A673 (cell line): ENCODE measurements at places on chromosomes 5 and 9. TPM values are rescaled to one million over a fixed set of nuclear protein-coding genes. Genes with fewer than 3 reads are reported as not detected.

GRCh38 chr5:93964421-93964820 is 223.0 kb upstream of the POU5F2 start:
- H3K4me3 ChIP-seq = no peak overlapping the region
- H3K27me3 ChIP-seq = no peaks in the 10 kb centered on the region
- H3K27ac ChIP-seq = no peak overlapping the region
- peaks cover 7% of the 10 kb centered on the region for H3K4me1 ChIP-seq
- DNase-seq = no peak

DNA sequence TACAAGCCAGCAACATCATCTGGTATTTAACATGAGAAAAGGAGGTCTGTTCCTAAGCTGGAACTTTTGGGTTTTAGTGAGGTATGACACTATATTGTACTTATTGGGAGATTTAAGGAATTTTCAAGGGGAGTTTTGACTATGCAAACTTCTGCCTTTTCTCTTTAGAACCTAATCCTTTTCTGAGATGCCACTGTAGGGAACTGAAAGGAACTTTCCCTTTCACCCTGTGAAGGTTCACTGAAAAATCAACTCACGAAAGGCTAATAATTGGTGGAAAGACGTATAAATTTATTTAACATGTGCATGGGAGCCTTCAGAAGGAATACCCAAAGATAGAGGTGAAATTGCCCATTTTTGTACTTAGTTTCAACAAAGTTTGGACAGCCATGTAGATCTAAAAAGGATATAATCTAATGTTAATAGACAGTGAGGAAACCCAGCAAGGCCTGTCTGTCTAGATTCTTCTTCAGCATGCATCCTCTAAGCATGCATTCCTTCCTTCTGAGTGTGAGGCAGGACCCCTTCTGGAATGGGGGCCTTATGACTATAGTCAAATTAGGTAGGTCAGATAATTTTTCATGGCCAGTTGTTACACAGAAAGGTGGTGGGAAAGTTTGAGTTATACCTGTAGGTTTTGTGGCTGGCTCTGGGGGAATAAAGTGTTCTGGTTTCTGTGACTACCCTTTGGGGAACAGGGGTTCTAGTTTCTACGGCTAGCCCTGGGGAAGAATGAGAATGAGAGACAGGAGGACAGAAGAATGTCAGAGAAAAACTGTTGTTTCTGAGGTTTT is 200.3 kb downstream of the C9orf152 start:
- H3K4me1 ChIP-seq = no peaks in the 10 kb centered on the region
- no peaks in the 10 kb centered on the region for H3K27me3 ChIP-seq
- H3K4me3 ChIP-seq = no peak overlapping the region
- no peaks in the 10 kb centered on the region for H3K36me3 ChIP-seq

DNA sequence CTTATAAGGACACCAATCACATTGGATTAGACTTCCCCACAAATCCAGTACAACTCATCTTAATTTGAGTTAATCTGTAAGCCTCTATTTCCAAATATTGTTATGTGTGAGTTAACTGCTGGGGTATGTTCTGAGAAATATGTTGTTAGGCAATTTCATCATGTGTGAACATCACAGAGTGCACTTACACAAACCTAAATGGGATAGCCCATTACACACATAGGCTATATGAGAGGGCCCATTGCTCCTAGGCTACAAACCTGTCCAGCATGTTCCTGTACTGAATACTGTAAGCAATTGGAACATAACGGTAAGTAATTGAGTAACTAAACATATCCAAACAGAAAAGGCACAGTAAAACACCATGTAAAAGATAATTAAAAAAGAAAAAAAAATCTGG is 19.1 kb upstream of the ARSI start:
- no peaks in the 10 kb centered on the region for H3K36me3 ChIP-seq
- H3K27me3 ChIP-seq = no peaks in the 10 kb centered on the region
- no peaks in the 10 kb centered on the region for H3K4me1 ChIP-seq
- no peak overlapping the region for H3K4me3 ChIP-seq
- H3K27ac ChIP-seq = no peak overlapping the region

- no peak overlapping the region for H3K27ac ChIP-seq
- H3K36me3 ChIP-seq = no peaks in the 10 kb centered on the region
These were observed 19.0 kb upstream of the LHFPL2 start for GRCh38 chr5:78667461-78668103.

DNA sequence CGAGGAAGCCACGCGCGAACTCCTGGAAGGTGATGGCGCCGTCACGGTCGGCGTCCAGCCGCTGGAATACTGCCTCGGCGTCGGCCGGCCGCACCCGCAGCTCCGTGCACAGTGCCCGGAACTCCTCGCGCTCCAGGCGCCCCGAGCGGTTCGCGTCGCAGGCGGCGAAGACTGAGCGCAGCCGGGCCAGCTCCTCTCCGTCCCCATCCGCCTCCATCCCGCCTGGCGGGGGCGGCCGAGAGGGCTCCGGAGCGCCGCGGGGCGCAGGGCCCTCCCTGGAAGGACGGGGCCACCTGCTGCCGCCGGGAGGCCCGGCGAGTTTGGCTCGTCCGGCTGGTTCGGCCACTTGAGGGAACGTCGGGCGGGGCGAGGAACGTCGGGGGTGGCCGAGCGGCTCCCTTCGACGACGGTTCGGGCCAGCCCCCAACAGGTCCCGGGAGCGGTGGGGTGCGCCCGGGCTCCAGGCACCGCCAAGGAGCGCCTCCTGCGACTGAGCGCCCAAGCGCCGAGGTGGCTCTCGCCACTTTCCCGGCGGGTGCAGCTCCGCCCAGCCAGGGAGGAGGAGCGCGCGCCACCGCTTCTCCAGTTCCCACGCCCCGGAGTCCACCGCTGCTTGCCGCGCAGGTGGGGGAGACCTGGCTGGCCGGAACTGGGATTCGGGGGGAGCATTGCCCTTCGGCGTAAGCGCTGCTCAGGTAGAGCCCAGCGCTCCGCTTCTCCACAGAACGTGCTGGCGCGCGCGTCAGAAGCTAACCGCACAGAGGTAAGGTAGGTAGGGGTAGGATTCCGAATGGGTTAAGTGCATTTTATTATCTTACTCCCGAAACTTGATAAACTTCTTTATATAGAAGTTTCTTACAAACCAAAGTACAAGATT is at the start of gene RASEF:
TSS of gene RASEF (minus strand) at position 492 of the 877 bp plus-strand sequence. CDS start at position 217, 275 bp downstream.
- H3K4me1 ChIP-seq = peaks cover 10% of the 10 kb centered on the region
- peaks cover 74% of the 10 kb centered on the region for H3K27me3 ChIP-seq
- DNase-seq = peak; percentile 6
- peak within 1 kb of the TSS; percentile 19 for H3K4me3 ChIP-seq
- no peak within 1 kb of the TSS for H3K27ac ChIP-seq
- no peaks in the 10 kb centered on the region for H3K36me3 ChIP-seq

DNA sequence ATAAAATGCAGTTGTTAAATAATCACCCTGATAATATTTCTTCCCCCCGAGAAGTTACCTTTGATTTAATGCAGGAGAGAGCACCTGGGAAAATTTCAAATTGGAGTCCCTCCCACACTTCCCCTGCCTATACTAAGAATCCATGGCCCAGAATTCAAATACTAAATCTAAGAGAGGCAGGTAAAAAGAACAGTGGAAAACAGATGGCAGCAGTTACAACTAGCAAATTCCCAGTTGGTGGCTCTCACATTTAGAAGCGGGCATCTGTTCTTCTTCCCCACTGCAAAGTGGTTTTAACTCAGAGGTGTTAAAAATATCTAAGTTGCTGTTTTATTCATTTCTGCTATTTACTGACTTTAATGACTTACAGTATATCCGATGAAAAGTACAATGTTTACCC is 210.4 kb upstream of the ELAVL2 start:
- no peaks in the 10 kb centered on the region for H3K27me3 ChIP-seq
- H3K4me3 ChIP-seq = no peak overlapping the region
- DNase-seq = no peak

- no peaks in the 10 kb centered on the region for H3K36me3 ChIP-seq
- no peaks in the 10 kb centered on the region for H3K4me1 ChIP-seq
- DNase-seq = no peak
- H3K4me3 ChIP-seq = no peak overlapping the region
These were observed 184.6 kb downstream of the AP3B1 start for GRCh38 chr5:78109891-78110324.

DNA sequence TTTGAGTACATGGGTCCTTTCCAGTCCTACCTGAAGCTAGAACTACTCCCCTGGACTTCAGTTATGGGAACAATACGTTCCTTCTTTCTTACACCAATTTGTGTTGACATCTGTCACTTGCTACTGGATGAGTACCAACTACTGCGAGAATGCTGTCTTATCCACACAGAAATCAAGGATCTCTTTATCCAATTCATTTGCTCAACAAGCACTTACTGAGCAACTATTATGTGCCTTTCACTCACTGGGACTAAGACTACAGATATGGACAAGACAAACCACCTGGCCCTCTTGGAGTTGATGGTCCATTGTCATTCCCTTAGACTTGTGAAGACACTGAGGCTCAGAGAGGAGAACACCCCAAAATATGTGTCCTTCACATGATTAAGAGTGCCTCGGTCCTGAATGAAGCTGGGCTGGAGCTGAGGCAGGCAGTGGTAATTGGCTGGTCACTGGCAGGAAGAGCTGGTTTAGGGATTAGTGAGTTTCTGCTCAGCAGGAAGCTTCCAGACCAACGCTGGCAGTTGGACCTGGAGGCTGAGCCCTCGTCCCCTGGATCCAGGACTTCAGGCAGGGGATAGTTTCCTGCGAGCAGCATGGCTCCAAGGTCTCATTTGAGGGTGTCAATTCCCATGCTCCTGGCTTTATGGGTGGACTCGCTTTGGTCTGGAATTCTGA is 8.4 kb upstream of the ARSI start:
- no peaks in the 10 kb centered on the region for H3K27me3 ChIP-seq
- H3K4me3 ChIP-seq = no peak overlapping the region
- no peak overlapping the region for H3K27ac ChIP-seq
- H3K4me1 ChIP-seq = no peaks in the 10 kb centered on the region

DNA sequence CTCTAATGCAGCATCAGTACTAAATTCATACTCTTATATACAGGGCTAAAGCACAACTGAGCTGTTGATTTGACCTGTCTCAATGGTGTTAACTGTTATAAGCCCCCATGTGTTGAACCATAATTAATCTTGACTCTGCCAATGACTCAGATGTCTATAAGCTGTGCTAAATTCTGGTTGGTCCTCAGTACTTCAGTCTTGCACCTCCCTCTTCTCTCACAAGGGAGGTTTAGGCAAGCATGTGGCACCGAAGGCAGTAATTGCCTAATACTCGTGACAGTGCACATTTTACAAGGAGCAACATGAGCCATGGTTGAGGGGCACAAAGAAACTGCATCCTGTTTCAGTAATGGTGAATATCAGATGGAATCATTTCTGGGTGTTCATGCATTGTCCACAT is 255.9 kb downstream of the TRPM3 start:
- no peak overlapping the region for H3K4me3 ChIP-seq
- no peaks in the 10 kb centered on the region for H3K36me3 ChIP-seq
- peak; percentile 1 for DNase-seq
- no peaks in the 10 kb centered on the region for H3K27me3 ChIP-seq
- H3K4me1 ChIP-seq = no peaks in the 10 kb centered on the region

GRCh38 chr5:161256957-161257356 is 289.6 kb downstream of the GABRB2 start:
- no peaks in the 10 kb centered on the region for H3K4me1 ChIP-seq
- no peak for DNase-seq
- H3K4me3 ChIP-seq = no peak overlapping the region
- H3K36me3 ChIP-seq = no peaks in the 10 kb centered on the region
- no peaks in the 10 kb centered on the region for H3K27me3 ChIP-seq

- H3K27ac ChIP-seq = no peak overlapping the region
- H3K36me3 ChIP-seq = no peaks in the 10 kb centered on the region
- H3K27me3 ChIP-seq = peaks cover 10% of the 10 kb centered on the region
- no peak for DNase-seq
These were observed 610.9 kb downstream of the RAB3C start for GRCh38 chr5:59193616-59194319.

GRCh38 chr5:136729901-136730355 is 364.6 kb upstream of the TRPC7 start:
- DNase-seq = peak; percentile 65
- H3K4me1 ChIP-seq = no peaks in the 10 kb centered on the region
- no peak overlapping the region for H3K4me3 ChIP-seq
- peaks cover 5% of the 10 kb centered on the region for H3K27me3 ChIP-seq
- no peak overlapping the region for H3K27ac ChIP-seq

GRCh38 chr9:112047538-112048066 is 127.5 kb downstream of the SUSD1 start:
- H3K4me1 ChIP-seq = no peaks in the 10 kb centered on the region
- H3K4me3 ChIP-seq = no peak overlapping the region
- no peak for DNase-seq
- no peaks in the 10 kb centered on the region for H3K36me3 ChIP-seq

DNA sequence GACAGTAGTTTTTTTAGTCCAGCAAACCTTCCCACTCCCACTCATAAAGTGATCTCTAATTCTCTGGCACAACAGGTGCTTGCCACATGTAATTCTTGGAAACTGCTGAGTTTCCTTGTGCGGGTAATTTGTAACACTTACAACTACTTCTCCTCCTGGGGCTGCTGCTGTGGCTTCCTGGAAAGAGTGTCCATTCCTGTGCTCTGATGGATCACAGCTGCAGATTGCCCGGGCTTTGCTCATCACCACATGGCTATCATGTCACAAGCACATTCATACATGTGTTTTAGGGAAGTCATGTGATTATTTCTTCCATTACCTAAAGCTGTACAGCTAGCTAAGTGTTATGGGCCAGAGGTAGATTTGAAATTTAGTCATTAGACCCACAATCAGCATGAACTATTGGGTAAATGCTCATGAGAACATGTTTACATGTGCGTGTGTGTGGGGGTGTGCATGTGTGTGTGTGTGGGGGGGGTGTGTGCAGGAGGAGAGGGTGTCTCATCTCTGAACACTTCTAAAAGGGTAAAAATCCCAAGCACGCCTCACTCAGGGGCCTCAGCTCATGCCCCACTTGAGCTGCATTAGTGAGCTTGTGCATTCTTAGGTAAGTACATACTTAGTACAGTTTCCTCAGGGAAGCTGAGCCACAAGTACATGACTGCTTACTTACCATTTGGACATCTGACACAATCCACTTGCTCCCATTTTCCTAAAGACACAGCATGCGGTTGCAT is 118.1 kb upstream of the CCDC112 start:
- no peaks in the 10 kb centered on the region for H3K4me1 ChIP-seq
- no peaks in the 10 kb centered on the region for H3K36me3 ChIP-seq
- H3K27me3 ChIP-seq = no peaks in the 10 kb centered on the region
- DNase-seq = no peak

DNA sequence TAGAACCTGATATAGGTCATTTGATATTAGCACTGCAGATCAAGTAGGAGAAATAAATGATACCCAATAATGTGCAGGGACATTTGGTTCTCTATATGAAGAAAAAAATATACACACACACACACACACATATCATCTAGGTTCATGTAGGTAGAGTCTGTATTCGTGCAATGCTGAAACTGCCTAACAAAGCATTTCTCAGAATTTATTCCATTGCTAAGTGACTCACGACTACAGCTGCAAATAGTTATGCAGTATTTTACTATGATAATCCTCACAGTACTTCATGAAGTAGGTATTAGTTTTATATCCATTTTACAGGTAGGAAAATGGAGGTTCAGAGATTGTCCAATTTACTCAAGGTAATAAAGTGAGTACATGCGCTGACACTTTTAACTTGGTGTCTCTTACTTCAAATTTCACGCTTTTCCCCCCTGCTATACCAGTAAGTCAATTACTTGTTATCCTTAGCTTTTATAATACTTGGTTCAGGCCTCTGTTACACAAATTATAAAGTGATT is 2.4 kb downstream of the GIN1 start:
- H3K36me3 ChIP-seq = no peaks in the 10 kb centered on the region
- H3K27ac ChIP-seq = no peak overlapping the region

GABRA6 gene
- total RNA-seq = not detected in 2 replicates

SLC36A2 gene
- not detected in 2 replicates for total RNA-seq
